ENCODE measurements at places on chromosomes 7 and 10. TPM values are rescaled to one million over a fixed set of nuclear protein-coding genes. Genes with fewer than 3 reads are reported as not detected.

DNA sequence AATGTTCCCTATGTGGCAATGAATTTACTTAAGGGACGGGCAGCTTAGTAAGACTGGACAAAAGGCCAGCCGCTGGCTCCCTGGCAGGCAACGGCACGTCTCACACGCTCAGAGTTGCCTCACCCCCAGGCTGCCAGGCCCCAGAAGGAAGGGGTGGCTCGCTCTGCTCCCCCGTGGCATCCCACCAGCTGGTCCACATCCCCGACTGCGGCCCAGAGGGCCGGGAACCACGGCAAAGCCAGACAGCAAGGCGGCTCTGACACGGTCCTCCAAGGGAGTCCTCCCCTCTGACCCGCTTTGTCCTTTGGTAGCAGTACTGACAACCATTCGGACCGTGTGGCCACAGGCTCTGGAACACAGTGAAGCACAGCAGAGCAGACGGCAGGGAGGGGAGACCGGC is 34.1 kb downstream of the NUDT1 start:
- peaks cover 9% of the 10 kb centered on the region for H3K36me3 ChIP-seq
- H3K4me1 ChIP-seq = no peaks in the 10 kb centered on the region
- no peaks in the 10 kb centered on the region for H3K27me3 ChIP-seq
- DNase-seq = no peak

GRCh38 chr10:70367195-70367796 is 15.1 kb downstream of the LRRC20 start:
- no peak overlapping the region for H3K27ac ChIP-seq
- no peaks in the 10 kb centered on the region for H3K27me3 ChIP-seq
- no peak overlapping the region for H3K4me3 ChIP-seq
- no peaks in the 10 kb centered on the region for H3K4me1 ChIP-seq
- no peaks in the 10 kb centered on the region for H3K36me3 ChIP-seq

DNA sequence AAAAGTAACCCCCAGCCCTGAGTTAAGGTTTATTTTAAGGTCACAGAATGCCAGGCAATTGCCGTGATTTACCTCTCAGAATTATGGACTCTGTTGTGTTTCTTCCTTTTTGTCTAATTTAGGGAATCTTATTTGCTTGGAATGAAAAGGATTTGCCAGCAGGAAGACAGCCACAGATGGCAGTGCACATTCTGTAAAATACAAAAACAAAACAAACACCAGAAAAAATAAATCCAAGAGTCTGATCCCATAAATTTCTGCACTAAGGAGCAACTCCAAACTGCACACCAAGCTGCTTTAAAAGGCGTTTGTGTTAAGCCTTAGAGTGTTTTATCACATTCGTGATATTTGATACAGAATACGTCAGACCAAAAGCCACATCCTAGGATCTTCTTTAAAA is 199.0 kb upstream of the C7orf33 start:
- no peak for DNase-seq
- no peaks in the 10 kb centered on the region for H3K4me1 ChIP-seq
- H3K27ac ChIP-seq = no peak overlapping the region
- no peaks in the 10 kb centered on the region for H3K36me3 ChIP-seq
- H3K4me3 ChIP-seq = no peak overlapping the region

- peaks cover 9% of the 10 kb centered on the region for H3K36me3 ChIP-seq
- H3K4me3 ChIP-seq = no peak overlapping the region
- DNase-seq = no peak
- H3K27me3 ChIP-seq = no peaks in the 10 kb centered on the region
- no peak overlapping the region for H3K27ac ChIP-seq
These were observed 19.4 kb upstream of the FRAT2 start for GRCh38 chr10:97353945-97354344.

DNA sequence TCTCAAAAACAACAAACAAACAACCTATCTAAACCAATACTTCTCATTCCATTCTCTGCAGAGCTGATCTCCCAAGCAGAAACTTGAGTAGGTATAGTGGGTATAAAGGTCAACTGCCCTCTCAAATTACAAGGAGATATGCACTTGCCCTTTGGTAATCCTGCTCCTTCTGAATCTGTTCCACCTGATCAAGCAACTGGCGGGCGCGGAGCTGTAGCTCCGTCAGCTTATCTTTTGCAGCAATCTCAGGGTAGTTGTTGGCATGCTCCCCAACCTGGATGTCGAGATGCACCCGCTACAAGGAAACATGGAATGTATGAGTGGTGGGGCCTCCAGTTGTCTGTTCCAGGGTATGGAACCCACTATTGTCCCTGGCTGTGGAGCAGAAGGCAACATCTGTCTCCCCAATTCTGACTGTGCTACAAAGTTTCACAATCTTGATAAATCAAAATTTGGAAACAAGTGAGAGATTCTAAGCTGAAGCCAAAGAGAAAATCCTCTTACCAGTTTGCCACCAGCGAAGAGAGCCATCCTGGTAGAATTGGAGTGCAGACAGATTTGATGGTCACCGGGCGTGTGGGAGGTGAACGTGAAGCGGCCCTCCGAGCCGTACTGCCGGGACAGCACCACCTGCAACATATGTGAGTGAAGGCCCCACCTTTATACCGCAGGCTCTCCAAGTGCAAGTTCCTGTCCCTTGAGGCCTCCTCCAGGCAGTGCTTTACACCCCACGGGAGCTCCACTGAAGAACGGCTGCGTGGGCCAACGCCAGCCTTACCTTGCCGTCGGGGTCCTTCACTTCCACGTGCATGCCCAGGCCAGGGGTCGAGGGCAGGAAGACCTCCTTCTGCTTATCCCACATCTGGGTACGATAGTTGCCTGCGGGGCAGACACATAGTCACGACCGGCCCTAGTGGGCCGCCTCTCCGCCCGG is 819 bp downstream of the TMED4 start:
- H3K27ac ChIP-seq = peak overlapping the region; percentile 99
- peaks cover 15% of the 10 kb centered on the region for H3K4me1 ChIP-seq

- no peak for DNase-seq
- H3K4me3 ChIP-seq = no peak overlapping the region
- no peaks in the 10 kb centered on the region for H3K4me1 ChIP-seq
- H3K36me3 ChIP-seq = no peaks in the 10 kb centered on the region
These were observed 21.8 kb downstream of the NET1 start for GRCh38 chr10:5434017-5434753.

DNA sequence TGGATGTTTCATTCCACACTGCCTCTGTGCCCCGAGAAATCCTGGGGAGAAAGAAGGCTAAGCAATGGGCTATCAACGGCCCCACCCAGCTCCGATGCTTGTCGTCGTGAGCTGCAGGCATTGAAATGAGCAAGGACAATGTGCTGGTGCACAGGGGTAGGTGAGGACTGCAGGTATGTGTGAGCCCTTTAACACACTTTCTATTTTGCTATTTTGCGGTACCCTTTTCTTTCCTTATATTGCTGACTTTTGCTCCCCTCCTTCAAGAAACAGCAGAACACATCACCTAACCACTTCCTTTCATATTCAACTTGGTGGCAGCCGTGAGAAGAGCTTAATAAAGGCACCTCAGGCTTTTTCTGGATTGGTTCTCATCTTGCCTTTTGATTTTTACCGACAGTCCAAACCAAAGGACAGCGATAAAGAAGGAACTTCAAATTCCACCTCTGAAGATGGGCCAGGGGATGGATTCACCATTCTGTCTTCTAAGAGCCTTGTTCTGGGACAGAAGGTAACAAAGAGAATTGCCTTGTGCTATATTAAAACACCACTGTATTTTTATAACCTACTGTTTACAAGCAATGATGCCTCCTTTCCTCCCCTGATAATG is 39.2 kb downstream of the AIFM2 start:
- H3K27me3 ChIP-seq = no peaks in the 10 kb centered on the region
- H3K36me3 ChIP-seq = peaks cover 76% of the 10 kb centered on the region
- no peak for DNase-seq
- H3K27ac ChIP-seq = no peak overlapping the region
- H3K4me1 ChIP-seq = no peaks in the 10 kb centered on the region

GRCh38 chr7:106225856-106226255 is 58.9 kb downstream of the NAMPT start:
- no peak overlapping the region for H3K4me3 ChIP-seq
- DNase-seq = no peak
- no peaks in the 10 kb centered on the region for H3K36me3 ChIP-seq
- no peak overlapping the region for H3K27ac ChIP-seq
- H3K27me3 ChIP-seq = no peaks in the 10 kb centered on the region
- no peaks in the 10 kb centered on the region for H3K4me1 ChIP-seq

- no peak for DNase-seq
- no peaks in the 10 kb centered on the region for H3K4me1 ChIP-seq
- H3K36me3 ChIP-seq = no peaks in the 10 kb centered on the region
These were observed 1127.3 kb upstream of the AUTS2 start for GRCh38 chr7:68470836-68471435.

GRCh38 chr10:109327266-109327665 is 596.0 kb downstream of the XPNPEP1 start:
- DNase-seq = no peak
- H3K4me3 ChIP-seq = no peak overlapping the region
- no peaks in the 10 kb centered on the region for H3K36me3 ChIP-seq

GRCh38 chr10:122554131-122555036 is 6.2 kb upstream of the DMBT1 start:
- no peak for DNase-seq
- no peak overlapping the region for H3K4me3 ChIP-seq
- no peaks in the 10 kb centered on the region for H3K4me1 ChIP-seq
- H3K36me3 ChIP-seq = no peaks in the 10 kb centered on the region

DNA sequence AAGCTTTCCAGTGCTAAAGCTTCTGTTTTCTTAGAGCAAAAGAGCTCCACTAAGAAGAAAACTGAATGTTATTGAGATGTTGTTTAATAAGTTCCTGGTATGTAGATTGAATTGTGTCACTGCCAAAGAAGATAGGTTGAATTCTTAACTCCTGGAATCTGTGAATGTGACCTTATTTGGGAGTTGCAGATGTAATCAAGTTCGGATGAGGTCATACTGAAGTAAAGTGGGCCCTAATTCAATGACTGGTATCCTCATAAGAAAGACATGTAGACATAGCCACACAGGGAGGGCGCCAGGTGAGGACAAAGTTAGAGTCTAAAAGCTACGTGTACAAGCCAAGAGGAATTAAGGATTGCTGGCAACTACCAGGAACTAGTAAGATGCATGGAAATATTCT is 732.1 kb upstream of the C7orf33 start:
- H3K4me1 ChIP-seq = no peaks in the 10 kb centered on the region
- H3K4me3 ChIP-seq = no peak overlapping the region
- no peak overlapping the region for H3K27ac ChIP-seq

GRCh38 chr10:33252324-33252723 is 82.1 kb downstream of the NRP1 start:
- no peak for DNase-seq
- H3K27me3 ChIP-seq = no peaks in the 10 kb centered on the region
- no peak overlapping the region for H3K4me3 ChIP-seq
- H3K36me3 ChIP-seq = peaks cover 57% of the 10 kb centered on the region
- H3K27ac ChIP-seq = peak overlapping the region; percentile 3
- H3K4me1 ChIP-seq = no peaks in the 10 kb centered on the region

Gene BICC1
- total RNA-seq = 0.11 TPM

Gene CALCR
- total RNA-seq = 0.19 TPM

Gene CWF19L1
- 6.7 TPM for total RNA-seq

Gene GJC3
- total RNA-seq = not detected

Data from esophagus squamous epithelium (tissue), 5 donors.